ENCODE measurements at places on chromosomes 1 and 21.
A peak's percentile ranks its signal among the peaks of the same experiment; 100 is the strongest.

DNA sequence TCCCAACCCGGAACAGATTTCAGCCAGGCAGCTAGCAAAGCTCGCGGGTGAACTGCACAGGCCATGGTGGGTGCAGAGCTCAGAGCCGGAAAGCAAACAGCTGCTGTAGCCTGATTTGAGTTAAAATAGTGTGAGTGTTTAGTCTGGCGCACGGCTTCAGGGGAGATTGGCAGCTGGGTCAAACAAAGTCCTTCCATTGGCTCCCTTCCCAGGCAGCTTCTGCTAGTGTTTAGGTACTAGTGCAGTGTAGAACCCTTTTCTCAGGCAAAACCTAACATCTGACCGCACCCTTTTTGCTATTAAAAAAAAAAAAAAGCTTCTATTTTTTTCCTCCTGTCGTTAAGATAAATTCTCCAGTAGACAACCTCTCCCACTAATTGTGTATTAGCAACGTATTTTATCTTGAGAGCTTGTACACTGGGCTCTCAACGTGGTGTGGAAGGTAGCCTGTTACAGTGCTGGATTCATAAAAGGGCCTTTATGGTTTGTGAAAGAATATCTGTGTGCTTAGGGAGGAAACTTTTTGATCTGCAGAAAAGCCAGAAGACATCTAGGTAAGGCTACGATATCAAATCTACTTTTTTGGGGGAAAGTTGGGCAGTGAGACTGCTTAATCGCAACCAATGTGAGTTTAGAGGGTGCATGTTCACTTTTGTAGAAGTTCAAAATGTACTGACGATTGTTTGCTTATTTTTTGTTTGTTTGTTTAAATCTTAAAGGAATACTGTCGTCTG is 689.6 kb downstream of the USP25 start:
- DNase-seq: no peak

DNA sequence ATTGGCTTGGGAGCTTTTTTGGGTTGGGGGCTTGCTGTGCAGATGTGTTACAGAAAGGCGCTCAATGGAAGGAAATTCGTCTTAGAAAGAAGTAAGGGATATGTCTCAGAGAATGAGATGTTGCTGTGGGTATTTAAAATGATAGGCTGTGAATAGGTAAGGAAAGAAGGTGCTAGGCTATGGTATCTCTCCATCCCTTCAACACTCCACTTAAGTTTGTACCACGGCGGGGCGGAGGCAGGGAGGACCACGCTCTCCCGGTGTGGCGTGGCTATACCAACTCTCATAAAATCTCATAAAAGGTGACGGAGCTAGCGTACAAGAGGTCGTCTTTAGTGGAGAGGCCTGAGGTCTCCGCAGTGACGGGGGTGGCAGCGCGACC is 305 bp upstream of the RPS6KC1 start:
- DNase-seq: no peak

- no peak for DNase-seq
Measured at GRCh38 chr1:91877574-91878208, 8.3 kb downstream of the TGFBR3 start.

DNA sequence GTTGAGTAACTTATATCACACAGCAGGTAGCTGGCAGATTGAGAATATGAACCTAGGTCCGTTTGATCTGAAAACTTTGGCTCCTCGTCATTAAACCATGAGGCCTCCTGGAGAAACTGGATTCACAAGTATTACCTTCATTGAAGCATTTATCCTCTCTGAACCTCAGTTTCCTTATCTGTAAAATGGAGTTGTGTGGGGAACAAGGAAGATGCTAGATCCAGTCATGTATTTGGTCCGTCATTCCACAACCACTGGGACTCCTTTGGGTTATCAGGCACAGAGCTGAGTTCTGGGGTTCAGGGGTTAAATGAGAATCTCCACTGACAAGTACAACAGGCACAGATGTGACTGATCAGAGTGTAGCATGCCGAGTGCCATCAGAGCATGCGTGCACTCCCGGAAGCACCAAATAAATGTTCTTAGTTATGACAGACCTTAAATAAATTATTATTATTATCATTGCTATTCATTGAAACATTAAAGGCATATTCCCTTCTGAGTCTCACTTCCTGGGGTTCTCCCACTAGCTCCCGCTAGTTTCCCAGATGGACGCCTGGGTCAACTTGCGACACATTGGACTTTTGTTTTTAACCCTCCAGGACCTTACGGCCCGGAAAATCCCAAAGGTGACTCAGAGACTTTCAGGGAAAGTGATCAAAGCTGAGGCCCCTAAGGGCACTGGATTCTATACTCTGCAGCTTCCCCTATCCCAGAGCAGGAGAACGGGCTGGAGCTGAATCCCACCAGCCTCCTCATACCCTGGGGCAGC is 130.6 kb downstream of the PLPP3 start:
- DNase-seq: no peak

- DNase-seq: peak; percentile 37
Measured at GRCh38 chr1:67832737-67833601, at the start of gene GNG12. Gene GNG12, minus strand, starts transcription at chr1:67833467. Its CDS starts 125,781 bp downstream, at chr1:67707686.

DNA sequence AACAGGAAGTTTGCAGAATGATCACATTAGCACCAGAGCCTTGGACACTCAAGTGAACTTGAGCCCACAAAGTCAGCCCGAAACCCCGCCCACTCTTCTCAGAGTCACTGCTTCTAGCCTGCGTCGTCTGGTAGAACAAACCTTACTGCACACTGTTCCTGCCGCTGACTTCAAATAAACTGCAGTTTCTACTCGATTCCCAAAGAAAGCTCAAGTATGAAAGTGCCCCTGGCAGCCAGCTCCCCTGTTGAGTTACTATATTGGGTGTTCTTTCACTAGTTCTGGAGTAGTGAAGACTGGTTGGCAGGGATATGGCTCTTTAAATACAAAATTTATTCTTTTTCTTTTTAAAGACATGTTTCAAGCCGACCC is 164.7 kb downstream of the GALNT2 start:
- DNase-seq: no peak

DNA sequence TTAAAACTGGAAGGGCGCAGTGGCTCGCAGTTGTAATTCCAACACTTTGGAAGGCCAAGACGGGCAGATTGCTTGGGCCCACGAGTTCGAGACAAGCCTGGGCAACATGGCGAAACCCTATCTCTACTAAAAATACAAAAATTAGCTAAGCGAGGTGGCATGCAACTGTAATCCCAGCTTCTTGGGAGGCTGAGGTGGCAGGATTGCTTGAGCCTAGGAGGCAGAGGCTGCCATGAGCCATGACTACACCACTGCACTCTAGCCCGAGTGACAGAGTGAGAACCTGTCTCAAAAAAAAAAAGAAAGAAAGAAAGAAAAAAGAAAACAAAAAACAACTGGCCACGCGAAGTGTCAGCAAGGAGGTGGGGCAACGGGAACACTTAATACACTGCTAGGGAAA is 6.3 kb downstream of the UBE2G2 start:
- DNase-seq: no peak

DNA sequence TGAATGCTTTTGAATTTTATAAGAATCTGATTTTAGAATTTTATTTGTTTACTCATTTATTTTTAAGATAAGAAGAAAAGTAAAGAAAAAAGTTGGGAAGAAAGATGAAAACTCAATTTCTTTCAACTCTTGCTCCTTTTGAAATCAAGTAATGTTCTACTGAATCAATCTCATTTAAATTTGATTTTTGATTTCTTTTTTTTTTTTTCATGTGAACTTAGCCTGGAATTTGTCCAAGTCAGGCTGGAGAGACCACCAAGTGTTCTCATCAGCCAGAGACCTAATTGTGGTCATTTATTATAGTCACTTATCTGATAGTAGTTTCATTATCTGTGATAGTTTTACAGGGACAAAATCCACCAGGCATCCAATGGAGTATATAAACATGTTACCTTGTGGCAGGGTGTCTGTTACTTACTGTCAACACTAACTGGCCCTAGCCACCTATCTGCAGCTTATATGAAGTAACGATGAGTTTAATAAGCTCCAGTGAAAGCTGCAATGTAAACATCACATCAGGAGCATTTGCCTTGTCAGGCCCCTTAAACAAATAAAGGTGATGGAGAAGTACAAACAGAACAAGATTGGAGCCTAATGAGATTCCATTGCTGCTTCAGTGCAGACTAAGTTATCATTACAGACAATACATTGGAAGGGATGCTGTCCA is 39.2 kb downstream of the HLX start:
- DNase-seq: no peak

All from GM12891 (cell line).